ENCODE measurements at places on chromosomes 16 and 17. TPM values are rescaled to one million over a fixed set of nuclear protein-coding genes. Genes with fewer than 3 reads are reported as not detected.

Gene FAM20A
- 20.8 TPM for total RNA-seq

Gene EVI2A
- 9.9 TPM for total RNA-seq

Gene LDHD
- 0.31 TPM for total RNA-seq

Gene TEKT3
- total RNA-seq = not detected

Gene BRIP1
- 5.4 TPM for total RNA-seq

Gene NPTX1
- 163 TPM for total RNA-seq

Gene HS3ST2
- total RNA-seq = not detected

Data from aortic smooth muscle cell (primary cell).